ENCODE measurements at places on chromosomes 7 and 10.

GRCh38 chr10:43348511-43349312 lies 22.7 kb upstream of the FXYD4 start:
- DNase-seq, result peak; percentile 94

DNA sequence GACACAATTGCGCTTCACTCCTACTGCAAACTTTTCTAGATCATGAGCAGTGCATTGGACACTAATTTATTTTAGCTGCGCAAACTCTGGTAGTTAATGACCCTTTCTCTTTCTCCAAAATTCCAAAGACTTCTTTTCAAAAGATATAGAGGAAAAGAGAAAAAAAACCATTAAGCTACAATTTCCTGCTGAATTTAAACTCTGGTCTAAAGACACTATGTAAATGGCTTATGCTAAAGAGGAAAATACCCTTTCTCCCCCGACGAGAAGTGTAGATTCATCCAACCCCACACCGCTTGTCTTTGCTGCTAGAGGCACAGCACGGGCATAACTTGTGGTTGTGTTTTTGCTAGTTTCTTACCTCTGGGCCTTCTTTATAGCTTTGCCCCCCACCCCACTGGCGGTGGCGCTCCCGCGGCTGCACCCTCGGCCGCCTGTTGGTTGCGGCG lies 84.1 kb downstream of the SNX10 start:
- peak; percentile 3 for DNase-seq

DNA sequence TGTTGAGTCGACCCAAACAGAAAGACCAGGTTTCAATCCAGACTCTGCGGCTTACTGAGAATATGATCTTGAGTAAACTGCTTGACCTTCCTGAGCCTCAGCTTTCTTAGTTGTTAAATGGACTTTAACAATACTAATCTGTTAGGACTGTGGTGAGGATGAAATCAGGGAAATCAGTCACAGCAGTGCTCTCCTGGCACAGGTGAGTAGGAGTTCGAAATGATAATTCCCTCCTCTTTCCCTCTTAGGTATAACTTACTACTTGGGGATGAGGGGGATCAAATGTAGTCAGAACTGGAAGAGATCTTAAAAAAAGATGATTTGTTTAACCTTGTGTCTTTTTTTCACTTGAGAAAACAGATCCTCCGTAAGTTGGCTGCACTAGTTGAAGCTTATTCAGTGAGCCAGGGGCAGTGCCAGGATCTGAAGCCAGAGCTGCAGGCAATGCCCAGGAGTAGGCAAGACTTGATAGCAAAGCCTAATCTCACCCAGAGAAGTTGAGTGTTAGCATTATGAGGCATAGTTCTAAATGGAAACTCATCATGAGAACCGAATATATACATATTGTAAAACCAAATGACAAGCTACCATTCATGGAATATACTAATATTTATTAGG lies 1.8 kb upstream of the MAGI2 start:
- no peak for DNase-seq

DNA sequence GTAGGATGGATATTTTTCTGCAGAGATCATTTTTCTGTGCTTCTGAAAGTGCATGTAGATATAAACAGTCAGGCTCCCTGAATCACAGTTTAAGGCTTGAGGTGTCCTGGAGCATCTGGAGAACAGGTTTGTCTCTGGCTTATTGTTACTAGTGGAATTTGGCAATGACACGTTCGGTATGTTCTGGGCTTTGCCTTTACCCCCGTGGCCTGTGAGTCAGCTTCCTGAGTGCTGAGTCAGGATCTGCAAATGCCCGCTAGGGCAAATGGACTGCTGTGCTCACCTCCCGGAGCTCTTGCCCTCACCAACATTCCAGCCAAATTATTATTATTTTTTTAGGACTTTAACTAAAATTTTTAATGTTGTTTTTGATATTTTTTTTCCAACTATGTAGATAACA lies 192.5 kb upstream of the PRSS1 start:
- DNase-seq, result peak; percentile 26

DNA sequence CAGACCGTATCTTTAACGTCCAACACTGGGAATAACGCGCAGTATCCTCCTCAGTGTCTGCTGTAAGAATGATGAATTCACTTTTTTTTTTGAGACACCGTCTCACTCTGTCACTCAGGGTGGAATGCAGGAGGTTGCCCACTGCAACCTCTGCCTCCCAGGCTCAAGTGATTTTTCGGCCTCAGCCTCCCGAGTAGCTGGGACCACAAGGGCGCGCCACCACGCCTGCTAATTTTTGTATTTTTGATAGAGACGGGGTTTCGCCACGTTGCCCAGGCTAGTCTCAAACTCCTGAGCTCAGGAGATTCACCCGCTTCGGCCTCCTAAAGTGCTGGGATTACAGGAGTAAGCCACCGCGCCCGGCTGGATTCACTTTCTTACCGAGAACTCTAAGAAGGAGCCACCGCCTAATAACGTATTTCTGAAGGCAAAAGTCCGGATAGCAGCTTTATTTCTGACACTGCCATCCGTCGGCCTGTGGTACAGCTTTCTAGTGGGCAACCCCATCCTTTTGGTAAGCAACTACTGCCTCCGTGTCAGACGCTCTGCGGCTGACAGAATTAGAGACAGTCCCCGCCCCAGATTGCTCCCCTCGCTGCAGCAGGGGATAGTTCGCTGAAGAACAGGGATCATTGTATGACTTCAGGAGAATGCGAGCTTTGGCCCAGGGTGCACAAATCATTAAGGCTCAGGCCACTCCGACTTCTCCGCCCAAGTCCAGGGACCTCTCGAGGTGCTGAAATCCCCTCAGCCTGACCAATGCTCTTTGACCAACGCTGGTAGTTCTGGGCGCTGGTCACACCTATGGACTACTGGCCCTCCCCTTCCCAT lies 662 bp downstream of the POLR3A start:
- DNase-seq, result no peak

GRCh38 chr10:7546385-7546967 lies 120.3 kb downstream of the ITIH5 start:
- DNase-seq, result no peak
